ENCODE measurements at places on chromosomes 5 and 9.

DNA sequence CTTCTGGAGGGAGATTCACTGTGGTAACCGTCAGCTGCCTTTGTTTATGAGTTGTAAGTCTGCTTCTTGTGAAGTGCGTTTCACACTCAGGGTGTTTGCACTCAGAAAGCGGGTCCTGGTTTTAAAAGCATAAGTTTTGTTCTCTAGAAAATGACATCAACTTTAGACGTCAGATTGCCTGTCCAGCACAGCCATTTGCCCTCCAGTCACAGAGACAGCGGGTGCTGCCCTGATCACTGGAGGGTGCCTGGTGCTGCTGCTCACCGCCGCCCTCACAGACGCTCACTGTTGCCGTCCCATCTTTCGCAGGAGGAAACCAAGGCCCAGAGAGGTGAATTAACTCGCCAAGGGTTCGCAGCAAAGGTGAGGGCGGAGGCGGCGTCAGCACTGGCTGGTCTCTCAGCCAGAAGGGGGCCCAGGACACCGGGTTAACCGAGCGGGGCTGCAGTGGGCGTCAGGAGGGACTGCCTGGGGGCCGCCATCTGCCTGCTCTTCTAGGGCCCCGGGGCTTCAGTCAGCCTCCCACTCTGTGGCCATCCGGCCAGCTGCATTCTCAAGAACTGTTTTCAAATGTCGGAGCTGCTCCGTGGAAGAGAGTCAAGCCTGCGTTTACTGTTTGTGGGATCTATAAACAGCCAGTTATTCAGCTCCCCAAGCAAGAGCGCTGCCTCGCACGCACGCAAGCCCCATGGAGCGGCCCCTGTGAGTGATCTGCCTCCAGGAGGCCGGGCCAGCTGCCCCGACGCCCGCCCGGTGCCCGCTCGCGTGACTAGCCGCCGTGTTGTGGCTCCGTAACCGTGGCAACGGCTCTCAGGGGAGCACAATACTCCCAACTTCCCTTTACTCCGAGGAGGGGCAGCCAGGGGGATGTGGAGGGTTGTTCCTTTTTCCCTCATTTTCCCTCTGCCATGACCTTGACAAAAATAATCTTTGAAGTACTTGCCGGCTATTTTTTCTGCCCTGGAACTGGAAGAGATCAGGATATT lies 43.4 kb upstream of the EXOC3 start:
- no peak for DNase-seq

DNA sequence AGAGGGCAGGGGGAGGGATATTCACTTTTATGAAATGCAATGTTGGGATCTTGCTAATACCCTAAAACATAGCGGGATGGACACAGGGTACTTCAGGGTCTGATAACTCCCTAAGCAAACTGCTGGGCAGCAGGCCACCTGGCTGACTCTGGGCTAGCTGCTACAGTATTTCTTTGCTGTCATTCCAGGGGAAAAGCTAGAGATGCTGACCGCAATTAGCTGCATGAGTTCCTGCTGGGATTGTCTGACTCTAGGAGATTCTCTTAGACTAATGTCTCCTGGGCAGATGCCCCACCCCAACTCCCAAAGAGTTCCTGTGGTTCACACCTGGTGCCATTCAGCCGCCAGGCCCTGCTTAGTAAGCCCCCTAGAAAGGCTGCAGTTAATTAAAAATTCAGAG lies 69.9 kb downstream of the PSAT1 start:
- DNase-seq = no peak

DNA sequence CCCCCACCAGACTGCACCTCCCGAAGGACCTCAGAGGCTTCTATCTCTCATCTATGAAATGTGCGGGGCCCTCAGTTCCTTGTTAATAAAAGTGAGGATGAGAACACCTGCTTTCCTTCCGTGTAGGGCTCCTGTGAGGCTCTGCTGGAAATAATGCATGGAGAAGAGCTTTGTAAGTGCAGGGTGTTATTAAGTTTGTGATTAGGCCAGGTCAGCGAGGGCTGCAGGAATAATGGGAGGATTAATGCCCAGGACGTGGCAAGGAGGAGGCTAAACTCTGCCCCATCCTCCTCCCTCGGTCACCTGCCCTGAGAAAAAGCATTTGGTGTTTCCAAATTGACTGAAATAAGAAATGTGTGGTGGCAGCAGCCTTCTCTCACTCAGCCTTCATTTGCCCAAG lies 83.5 kb upstream of the HSPA9 start:
- DNase-seq = no peak

- no peak for DNase-seq
Measured at GRCh38 chr5:172342918-172343317, 59.4 kb upstream of the UBTD2 start.

GRCh38 chr5:35473589-35473988 lies 144.1 kb upstream of the SPEF2 start:
- no peak for DNase-seq

GRCh38 chr5:143393524-143393923 lies 10.0 kb downstream of the NR3C1 start:
- no peak for DNase-seq

DNA sequence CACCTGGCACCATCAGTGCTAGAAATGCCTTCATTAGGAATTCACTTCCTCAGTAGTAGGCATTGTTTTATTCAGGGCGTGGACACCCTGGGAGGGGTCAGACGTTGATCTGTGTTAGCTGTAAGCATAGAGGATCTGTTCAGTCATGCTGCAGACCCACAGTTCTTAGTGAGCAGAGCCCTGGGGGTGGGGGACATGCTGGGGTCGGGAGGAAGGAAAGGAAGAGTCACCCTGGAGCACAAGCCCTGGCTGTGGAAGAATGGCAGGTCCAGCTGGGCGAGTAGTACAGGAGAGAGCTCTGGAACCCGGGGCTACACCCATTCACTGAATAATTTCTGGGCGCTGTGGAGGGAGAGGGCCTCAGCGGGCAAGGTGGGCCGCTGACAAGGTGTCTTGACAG lies 172.5 kb downstream of the FSTL4 start:
- no peak for DNase-seq

GRCh38 chr5:34016222-34016621 lies 8.4 kb upstream of the AMACR start:
- no peak for DNase-seq

- DNase-seq = no peak
Measured at GRCh38 chr9:134136118-134136995, 475 bp downstream of the WDR5 start.

GRCh38 chr5:116585227-116585626 lies 10.6 kb upstream of the SEMA6A start:
- DNase-seq = no peak

- DNase-seq = no peak
Measured at GRCh38 chr5:14008819-14009311, 64.4 kb upstream of the DNAH5 start.

DNA sequence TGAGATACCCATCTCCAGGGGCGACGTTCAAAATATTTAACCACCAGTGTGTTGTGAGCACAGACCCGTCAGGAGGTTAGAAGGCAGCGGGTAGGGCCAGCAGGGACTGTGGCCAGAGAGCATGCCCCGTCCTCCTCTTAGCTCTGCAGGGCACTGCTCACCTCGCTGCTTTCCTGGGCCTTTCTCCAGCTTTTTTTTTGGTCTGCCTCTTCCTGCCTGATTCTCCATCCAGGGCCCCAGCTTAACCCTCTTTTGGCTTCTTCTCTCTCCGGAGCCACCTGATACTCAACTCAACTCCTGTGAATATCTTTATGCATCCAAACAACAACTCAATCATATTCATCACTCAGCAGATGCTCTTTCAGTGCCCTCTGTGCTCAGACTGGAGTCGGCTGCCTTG lies 44.0 kb downstream of the TMOD1 start:
- DNase-seq = no peak

GRCh38 chr5:53871050-53871449 lies 310.6 kb downstream of the NDUFS4 start:
- no peak for DNase-seq

DNA sequence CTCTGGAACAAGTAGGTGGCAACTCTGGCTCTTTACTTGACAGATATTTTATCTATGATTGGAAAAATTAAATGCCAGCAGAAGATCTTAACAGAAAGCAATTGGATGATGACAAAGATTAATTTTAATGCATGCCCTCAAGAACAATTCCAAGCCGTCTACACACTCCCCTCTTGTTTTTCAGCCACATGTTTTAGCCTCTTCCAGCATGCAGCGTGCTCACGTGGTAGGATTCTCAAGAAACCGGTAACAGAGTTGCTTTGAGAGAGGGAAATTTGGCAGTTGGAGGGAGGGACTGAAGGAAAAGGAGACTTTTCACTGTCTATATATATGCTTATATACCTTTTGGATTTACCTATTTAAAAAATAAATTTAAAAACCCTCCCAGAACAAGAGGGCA lies 48.3 kb upstream of the FANCC start:
- DNase-seq = no peak

DNA sequence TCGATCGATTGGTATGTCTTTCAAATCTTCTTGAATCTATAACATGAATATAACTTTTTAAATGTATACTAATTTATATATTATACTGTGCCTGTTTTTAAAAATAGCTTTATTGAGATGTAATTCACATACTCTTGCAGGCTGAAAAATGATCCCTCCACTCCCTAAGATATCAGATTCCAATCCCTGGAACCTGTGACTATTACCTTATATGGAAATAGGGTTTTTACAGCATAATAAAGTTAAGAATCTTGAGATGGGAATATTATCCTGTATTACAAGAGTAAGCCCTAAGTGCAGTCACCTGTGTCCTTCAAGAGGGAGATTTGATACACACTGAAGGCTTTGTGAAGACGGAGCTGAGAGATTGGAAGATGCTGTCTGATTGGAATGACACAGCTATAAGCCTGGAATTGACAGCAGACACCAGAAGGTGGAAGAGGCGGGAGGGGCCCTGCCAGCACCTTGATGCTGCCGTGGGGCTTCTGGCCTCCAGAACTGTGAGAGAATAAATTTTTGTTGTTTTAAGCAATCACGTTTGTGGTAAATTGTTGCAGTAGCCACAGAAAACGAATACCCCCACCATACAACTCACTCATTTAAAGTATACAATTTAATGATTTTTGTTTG lies 161.3 kb downstream of the RMI1 start:
- no peak for DNase-seq

GRCh38 chr5:79814699-79815098 lies 125.1 kb downstream of the CMYA5 start:
- DNase-seq = no peak

- DNase-seq = no peak
Measured at GRCh38 chr5:141788296-141788970, 89.8 kb downstream of the PCDH1 start.

- DNase-seq = no peak
Measured at GRCh38 chr5:95684361-95684760, 1.6 kb upstream of the SPATA9 start.

- no peak for DNase-seq
Measured at GRCh38 chr5:174352681-174353080, 307.2 kb downstream of the NSG2 start.

DNA sequence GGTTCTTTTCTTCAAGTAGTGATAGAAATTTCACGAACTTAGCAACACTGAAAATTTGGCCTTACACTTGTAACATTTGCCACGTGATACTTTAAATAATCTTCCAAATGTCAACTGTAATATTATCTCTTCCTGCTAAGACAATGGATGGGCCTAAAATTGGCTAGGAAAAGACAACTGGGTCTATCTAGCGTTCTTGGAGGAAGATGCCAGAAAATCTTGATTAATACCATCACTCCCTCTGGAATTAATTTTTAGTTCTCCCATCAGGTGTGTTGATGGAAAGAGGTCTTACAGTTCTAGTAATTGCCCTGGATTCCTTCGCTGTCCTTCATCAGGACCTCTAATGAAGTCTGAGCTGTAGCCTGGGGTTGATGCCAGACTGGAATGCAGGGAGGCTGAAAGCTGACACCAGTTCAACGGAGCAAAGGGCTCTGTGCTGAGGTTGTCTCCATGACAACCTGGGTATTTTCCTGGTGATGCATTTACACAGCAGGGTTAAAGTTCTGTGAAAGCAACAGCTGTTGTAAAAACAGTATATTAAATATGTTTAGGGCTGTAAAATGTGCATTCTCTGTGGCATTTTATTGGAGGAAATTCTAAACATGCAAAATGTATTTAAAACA lies 92.3 kb downstream of the GAS1 start:
- no peak for DNase-seq

DNA sequence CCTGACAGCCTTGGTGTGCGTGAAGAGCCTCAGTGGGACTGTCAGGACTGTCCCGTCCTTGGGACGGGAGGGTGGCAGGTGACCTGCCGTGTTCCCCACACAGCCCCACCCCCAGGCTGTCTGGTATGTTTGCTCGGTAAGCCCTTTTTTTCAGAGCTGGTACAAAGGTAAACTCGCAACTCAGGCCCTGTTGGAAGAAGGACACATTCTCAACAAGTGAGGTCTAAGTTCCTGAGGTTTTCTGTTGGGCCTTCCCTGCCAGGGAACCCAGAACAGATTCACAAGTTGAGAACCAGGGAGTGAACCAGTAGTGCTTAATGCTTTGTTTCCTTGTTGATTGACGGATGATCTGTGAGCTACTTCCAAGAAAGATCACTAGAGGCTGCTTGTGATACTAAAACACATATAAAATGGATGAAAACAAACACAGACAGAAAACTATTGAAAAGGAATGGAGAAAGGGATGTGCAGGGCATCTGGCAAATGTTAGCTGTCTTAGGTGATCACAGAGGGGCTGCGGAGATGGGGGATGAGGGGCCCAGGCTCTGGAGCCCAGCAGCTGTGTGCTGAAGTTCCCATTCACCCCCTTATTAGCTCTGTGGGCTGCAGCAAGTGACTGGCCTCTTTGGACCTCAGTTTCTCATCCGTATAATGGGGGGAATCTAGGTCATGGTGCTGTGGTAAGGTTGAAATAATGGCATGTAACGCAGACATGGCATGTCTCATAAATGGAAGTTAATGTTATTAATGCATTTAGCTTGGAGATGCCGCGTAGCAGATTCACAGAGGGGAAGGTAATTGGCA lies 2.7 kb downstream of the NDST1 start:
- DNase-seq = no peak

DNA sequence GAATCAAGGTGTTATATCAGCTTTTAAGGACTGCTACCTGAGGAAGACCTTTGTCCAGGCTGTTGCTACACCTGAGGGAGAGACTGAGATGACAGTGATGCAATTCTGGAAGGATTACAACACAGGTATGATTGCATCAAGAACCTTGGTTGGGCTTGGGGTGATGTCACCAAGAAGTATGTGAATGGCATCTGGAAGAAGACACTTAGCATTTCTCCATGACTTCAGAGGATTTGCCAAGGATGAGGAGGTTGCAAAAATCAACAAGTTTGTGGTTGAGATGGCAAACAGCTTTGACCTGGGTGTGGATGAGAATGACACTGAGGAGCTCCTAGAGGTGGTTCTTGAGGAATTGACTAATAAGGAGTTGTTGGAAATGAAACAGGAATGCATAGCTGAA lies 67.9 kb upstream of the PANK3 start:
- DNase-seq = no peak

GRCh38 chr5:148708854-148709253 lies 54.5 kb upstream of the HTR4 start:
- DNase-seq = no peak

Data from effector CD4-positive, alpha-beta T cell (primary cell).